ENCODE measurements at places on chromosomes 1 and 21.

DNA sequence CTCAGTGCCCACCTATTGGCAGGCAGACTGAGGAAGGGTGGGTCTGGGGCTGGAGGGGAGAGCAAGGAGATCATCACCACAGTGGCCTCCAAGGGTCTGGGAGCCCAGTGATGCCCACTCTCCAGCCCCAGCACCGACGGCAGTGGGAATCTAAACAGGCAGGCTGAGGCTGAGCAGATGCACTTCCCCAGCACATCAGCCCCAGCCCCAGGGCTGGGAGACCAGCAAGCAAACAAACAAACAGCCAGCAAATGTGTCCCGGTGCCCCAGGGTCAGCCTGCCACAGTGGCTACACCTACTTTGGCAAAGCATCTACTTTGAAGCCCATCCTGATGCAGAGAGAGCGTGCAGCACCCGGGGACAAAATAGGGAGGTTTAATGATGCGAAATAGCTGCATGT lies 216.3 kb upstream of the ZC3H12A start:
- no peak for DNase-seq

DNA sequence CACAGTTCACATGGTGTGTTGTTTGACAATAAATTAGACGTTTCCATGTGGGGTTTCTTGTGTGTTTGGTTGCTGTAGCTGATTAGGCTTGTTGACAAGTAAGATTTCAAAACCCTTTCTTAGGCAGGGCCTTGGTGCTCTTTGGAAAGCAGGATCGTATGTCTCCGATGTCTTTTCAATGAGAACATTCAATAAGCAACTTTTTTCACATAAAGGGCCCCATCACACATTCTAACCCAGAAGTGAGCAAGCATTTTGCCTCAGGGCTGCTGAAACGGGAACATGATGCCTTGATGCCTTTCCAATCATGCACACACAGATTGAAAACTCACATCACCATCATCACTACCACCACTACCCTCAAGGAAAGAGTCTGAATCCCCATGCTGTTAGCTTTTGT lies 33.1 kb downstream of the LPAR3 start:
- DNase-seq, result no peak

GRCh38 chr1:152786077-152786476 lies at the start of gene LCE1E:
LCE1E (plus strand) TSS chr1:152786257; CDS start chr1:152787300, 1,043 bp downstream.
- DNase-seq, result peak; percentile 41

DNA sequence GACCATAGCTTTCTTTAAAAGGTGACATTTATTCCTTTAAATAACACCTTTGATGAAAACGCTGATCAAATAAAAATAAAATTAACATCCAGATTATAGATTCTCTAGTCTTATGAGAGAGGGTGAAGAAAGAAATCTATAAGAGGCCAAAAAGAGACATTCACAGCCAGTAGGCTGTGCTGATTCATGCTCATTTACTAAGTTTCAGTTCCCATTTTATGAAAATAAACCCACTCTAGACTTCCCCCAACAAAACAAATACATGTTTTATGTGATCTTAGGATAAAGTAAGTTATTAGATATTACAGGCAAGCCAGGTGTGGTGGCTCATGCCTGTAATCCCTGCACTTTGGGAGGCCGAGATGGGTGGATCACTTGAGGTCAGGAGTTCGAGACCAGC lies 21.1 kb downstream of the ESRRG start:
- no peak for DNase-seq

DNA sequence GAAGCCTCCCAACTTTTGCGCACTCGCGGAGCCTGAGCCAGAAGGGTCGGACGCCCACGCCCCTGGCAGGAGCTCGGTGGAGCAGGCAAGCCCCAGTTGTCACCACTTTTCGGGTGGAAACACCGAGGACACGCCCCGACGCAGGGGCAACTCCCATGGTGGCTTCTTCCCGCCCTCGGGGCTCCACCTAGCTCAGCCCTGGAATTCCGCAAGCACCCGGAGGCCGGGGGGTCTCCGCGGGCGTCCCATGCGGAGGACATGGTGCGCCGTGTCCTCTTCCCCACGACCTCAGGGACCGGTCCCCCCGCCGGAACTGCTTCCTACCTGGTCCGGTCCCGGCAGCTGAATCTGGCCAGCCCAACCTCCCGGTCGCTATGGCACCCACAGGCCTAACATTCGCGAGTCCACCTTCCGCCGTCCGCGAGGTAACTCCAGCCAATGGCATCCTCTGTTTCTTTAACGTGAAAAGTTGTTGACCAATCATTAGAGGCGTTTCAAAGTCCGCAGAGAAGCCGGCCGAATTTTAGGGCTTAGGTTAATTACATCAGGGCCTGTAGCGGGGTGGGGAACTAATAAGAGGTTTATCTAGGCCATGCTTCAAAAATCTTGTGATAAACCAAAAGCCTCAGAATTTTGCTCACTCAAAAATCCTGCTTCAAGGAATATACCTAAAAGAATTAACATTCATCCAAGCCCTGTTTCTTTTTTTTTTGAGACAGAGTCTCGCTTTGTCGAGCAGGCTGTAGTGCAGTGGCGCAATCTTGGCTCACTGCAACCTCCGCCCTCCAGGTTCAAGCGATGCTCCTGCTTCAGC lies at the start of gene STPG1:
Gene STPG1 (minus strand): TSS at position 433 of the 814 bp plus-strand sequence. CDS start 12,394 bp downstream, outside the sequence.
- peak; percentile 77 for DNase-seq

GRCh38 chr1:179129702-179130473 lies 48.0 kb downstream of the TOR3A start:
- no peak for DNase-seq

DNA sequence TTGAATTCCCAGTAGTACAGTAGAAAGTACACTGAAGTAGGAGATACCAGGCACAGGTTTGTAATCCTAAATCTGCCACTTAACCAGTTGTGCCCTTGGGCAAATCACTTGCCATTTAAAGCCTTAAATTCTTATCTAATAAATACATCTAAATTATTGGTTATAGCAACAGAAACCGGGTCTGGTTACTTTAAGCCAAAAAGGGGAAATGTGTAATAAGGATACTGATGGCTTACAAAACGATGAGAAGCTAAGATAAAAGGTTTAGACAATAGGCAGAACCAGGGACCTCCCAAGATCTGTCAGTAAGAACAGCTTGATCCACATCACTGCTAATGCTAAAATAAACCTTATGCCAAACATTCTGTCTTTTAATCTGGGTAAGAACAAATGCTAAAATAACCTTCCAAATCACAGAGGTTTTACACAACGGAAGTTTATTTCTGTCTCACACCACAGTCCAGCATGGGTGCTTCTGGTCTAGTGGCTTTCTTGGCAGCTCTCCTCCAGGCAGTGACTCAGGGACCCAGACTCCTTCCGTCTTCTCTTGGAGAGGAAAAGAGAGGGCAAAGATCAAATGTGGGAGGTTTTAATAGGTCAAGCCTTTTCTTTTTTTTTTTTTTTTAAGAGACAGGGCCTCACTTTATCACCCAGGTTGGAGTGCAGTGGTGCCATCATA lies 16.5 kb upstream of the ZMYM1 start:
- DNase-seq, result no peak

Data from NCI-H526 (cell line).